ENCODE measurements at places on chromosomes 2 and 18.

DNA sequence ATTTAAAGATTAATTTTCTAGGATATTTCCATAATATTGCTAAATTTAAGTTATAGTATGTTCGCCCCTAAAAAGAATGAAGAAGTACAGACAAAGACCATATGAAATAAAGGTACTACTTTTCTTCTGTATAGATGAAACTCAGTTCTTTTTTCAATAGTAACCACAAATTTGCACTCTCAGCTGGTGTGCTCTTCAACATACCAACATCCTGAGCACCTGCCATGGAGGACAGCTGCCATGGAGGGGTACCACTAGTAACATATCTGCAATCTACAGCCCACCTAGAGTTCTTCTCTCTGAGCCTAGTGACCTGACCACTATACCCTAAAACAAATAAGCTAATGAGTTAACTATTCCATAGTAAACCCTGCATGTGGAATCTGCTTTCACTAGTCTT, 36.8 kb upstream of the ERCC3 start:
- no peak for DNase-seq

DNA sequence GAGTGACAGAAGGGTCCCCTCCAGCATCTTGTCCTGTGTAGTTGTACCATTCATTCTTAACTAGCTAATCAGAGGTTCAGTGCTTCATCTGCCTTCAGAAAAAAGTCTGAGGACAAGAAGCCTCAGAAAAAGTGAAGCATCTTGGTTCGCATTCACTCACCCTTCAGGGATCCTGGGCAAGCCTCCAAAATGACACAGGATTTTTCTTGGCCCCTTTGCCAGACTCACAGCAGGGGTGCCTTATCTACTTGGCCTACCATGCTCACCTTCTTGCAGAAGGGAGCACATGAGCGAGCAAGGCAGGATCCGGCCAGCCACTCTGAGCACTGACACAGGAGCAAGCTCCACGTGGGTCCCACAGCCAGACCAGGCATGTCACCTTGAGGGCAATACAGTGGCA, 43.1 kb upstream of the XDH start:
- no peak for DNase-seq

- no peak for DNase-seq
Observed at GRCh38 chr2:170456914-170457313, 258.2 kb upstream of the SP5 start.

DNA sequence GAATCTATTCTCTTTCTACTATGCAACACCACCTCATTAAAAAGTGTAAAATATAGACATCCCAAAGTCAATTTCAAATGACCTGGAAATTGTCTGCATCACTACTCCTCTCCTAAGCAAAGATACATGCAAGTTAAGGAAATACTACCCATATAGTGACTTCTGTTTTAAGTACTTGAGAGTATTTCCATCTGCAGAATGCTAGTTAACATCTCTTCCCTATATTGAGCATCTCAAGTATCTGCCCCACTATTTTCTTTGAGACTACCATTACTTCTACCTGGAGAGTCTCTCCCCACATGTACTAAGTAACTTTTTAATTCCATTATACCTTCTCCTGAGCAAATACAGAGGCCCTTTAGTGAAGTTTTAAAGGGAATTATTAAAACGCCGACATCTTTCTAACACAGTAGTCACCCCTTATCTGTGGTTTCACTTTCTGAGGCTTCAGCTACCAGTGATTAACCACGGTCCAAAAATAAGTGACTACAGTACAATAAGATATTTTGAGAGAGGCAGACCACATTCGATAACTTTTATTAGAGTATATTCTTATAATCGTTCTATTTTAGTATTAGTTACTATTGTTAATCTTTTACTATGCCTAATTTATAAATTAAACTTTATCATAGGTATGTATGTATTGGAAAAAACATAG, 21.8 kb downstream of the CWC22 start:
- DNase-seq, result no peak

DNA sequence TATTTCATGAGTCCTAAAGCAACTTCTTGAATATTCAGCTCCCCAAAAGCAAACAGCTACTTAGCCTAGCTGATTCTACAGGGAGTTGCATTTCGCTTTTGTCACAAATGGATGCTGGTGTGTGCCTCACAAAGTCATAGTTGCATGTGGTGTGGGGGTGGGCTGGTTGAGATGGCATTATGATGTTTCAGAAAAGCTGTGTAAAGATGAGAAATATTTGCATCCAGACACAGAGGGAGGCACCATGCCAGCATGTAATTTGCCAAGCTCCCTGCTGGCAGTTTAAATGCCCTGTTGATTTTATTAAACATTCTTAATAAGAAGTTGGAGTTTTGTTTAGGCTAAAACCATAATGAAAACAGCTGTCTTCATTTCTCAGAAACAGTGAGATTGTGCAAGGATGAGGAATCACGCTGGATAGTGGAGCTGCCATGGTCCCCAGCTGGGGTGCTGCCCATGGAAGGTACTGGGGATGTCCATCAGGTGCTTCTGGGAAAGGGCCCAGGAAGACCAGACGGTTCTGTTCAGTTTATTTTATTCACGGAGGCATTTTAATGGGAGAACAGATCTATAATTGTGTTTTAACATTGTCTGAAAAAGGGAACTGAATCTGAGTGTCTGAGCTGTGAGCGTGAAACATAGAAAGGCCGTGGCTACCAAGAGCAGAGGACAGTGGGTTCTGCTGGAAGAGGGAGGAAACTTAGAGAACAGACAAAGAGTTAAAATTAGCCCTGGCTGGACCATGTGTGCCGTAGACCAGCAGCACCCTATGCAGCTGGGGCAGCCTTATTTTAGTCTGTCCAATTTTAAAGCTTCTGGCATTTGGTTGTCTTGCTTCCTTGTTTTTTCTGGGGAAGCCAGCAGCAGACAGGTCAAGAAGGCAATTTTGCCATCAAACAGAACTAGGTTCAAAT, 177.1 kb downstream of the FAM210A start:
- no peak for DNase-seq

GRCh38 chr18:13318731-13319501, 100.4 kb downstream of the LDLRAD4 start:
- no peak for DNase-seq

DNA sequence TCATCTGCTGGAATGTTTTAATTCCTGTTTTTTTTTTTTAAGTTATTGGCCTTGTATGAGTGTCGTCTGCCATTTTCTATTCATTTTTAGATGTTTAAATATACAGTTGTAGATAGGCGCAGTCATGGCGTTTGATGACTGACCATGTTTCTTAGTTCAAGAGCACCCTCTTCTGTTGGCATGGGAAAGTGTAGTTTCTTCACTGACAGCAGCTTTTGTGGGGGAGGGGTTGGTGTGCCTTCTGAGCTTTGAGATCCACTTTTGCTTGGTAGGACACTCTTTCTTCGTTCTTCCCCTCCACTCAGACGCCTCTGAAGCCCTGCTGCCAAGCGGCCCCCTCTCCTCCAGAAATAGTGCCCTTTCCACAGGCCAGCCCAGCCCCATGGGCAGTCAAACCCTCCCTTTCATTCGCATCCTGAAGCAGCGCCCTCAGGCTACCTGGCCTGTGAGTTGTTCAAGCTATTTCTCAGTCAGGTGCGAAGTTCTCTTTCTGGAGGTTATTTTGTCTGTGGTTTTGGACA, 492.0 kb downstream of the TNS1 start:
- DNase-seq, result peak; percentile 79

DNA sequence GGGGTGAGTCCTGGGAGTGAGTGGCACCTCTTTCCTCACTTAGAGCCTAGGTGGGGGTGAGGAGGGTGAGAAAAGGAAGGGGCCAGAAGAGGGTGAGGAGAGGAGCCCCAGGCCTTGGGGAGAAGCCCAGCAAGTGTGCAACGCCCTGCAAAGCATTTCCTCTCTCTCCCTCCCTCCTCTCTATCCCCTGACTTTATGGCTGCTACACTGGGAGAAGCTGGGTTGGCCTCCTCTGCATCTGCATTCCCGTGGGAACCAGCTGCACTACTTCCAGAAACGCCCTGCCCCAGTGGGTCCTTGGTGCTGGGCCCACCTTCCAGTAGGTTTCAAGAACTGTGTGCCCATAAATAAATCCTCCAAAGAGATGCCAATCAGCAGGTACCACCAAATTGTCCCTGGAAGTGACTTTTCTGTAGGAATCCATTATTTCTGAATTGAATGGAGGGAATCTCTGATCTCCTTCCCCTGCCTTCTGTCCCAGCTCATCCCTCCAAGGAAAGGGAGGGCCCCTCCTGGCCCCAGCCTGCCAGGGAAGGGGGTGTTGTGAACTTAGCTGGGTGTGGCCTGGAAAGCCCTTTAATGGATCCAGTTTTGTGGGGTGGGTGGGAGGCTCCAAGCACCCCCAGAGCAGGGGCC, 95.7 kb upstream of the BOD1L2 start:
- DNase-seq, result no peak

GRCh38 chr2:235527806-235528469, 34.1 kb downstream of the AGAP1 start:
- no peak for DNase-seq

- DNase-seq, result no peak
Observed at GRCh38 chr2:83633423-83633822, 825.7 kb downstream of the SUCLG1 start.

GRCh38 chr2:71347517-71347916, 15.9 kb downstream of the ZNF638 start:
- peak; percentile 10 for DNase-seq

- peak; percentile 14 for DNase-seq
Observed at GRCh38 chr18:38923126-38923525, 1357.5 kb upstream of the CELF4 start.

DNA sequence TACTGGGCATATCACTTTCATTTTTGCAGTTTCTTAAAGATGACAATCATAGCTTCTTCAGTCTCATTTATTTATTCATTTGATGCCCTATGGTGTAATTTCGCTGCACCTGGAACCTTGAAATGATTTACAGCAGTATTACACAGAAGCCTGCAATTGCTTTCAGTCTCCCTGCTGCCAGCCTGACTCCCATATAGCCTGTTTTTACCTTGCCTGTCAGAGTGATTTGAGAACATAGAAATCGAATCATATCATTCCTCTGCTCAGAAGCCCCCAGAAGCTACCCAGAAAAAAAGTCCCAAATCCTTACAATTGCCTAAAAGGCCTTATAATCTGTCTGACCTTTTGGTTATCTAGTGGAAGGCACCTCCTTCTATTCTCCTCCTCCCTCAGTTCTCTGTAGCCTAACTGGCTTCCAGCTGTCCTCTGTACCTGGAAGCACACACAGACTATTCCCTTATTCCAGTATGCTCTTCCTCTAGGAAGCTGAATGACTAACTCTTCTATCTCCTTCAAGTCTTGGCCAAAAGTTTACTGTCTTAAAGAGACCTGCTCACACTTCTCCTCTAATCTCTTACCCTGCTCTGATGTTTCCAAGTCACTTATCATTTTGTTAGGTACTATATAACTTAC, 12.6 kb downstream of the SCN3A start:
- DNase-seq, result no peak

DNA sequence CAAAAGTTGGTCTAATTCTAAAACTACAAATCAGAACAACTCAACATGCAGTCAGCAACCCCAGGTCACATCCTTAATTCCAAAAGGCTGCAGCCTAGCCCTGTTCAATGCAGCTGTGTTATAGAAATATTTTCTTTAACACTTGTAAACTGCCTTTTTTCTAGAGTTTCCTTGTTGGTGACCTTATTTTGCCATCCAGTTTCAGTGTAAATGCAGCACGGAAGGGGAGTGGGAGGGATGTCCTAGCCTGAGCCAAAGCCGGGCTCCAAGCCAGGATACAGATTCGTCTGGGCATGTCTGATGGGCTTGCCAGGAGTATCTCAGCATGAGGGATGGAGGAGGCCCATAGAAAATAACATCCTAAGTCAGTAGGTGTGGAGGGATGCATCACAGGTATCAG, 17.7 kb upstream of the SP3 start:
- DNase-seq, result no peak

GRCh38 chr2:108413711-108414095, 35.3 kb upstream of the GCC2 start:
- DNase-seq, result no peak

DNA sequence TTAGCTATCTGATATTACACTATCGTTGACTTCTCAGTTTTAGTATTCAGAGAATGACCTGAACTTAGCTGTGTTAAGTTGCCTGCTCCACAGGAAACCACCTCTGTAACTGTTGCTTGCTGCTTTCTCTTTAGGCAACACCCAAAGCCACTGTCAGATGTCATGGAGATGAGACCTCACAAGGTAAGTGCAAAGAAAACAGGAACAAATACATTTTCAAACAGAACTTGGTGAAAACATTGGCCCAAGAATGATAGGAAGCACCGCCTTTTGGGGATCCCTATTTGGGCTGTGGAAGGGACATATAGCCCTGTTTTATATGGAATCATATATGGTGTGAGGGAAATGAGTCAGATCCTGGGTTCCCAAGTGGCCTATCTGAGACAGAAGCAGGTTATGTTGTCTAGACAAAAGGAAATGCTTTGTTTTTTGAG, 143.4 kb downstream of the UBE2E3 start:
- no peak for DNase-seq

DNA sequence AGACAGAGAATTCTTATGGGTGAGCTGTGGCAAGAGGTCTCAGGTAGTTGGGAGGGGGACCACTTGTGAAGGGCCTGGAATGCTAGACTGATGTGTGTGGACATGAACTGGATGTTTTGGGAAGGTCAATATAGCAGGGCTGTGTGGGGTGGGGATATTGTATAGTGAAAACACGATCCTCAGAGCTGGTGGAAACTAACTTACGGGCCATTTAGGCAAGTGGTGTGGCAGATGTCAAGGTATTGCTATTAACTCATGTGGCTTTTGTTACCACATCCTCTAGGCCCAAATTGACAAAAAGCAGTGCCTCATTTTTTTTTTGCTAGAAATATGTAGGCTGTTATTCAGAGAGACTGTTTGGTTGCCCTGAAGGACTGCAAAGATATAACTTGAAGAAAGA, 8.0 kb upstream of the GALNT1 start:
- DNase-seq, result no peak

GRCh38 chr2:10297191-10297830, 5.4 kb upstream of the HPCAL1 start:
- no peak for DNase-seq

- DNase-seq, result no peak
Observed at GRCh38 chr2:235976956-235977355, 191.2 kb downstream of the GBX2 start.

DNA sequence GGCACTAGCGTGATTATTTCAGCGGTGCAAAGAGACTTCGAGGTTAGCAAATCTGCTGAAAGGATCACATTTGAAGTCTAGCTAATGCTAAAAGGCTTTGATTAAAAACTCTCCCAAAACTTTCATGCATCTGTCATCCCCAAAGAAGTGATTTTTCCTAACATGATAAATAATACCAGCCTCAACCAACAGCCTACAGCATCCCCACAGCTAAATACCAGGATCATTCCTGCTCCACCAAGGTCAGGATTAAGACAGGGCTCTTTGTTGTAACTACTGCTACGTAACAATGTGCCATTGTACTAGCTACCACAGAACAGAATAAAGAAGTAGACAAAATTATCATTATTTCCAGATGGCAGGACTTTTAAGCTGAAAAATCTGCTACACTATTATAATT, 1.6 kb downstream of the OR6B3 start:
- DNase-seq, result no peak

DNA sequence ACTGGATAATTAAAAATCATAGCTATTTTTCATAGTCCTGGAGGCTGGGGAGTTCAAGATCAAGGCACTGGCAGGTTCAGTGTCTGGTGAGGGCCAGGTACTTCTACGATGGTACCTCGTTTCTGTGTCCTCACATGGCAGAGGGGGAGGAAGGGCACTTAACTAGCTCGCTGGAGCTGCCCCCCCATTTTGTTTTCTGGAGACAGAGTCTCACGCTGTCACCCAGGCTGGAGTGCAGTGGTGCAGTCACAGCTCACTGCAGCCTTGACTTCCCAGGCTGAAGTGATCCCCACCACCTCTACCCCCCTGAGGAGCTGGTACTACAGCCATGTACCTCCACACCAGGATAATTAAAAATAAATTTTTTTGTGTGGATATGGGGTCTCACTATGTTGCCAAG, 40.3 kb downstream of the ASB1 start:
- no peak for DNase-seq
